ENCODE measurements at places on chromosomes 3 and 15.

- DNase-seq, result no peak
These were observed 13.6 kb downstream of the HAPLN3 start for GRCh38 chr15:88881775-88882174.

GRCh38 chr3:99365979-99366378 is 272.4 kb upstream of the COL8A1 start:
- DNase-seq, result no peak

DNA sequence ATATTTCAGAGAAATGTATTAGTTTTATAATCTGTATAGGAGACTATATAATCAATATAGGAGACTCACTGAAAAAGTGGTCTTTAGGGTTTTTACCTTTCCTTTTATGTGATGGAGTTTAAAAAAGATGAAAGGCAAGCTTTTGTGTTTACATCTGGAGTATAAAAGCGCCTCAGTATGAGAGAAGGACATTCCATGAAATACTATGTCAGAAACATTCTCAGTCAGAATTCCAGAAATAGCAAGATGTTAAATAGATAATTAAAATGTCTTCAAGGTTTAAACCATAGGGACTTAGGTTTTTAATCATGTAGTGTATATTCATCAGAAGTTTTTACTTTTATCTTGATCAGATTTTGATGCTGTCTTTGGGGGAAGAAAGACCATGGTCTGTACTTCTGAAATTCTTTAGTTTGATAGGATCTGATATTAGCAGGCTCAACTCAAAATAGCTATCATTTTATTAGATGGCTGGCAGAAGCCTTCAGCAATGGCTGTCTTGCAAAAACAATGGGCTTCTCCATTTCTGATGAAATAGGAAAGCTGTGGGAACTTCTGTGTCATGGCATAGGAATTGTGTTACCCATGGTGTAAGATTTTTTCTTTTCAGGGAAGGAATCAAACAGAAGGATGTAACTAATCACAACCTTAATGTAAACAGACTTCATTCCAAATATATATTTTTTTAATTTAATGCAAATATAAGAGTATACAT is 209.6 kb upstream of the PLSCR5 start:
- no peak for DNase-seq

GRCh38 chr15:56940388-56940787 is 21.9 kb downstream of the TCF12 start:
- no peak for DNase-seq

- DNase-seq, result no peak
These were observed 570.1 kb upstream of the CBLB start for GRCh38 chr3:106438887-106439286.

GRCh38 chr3:186965141-186965879 is 35.0 kb downstream of the ST6GAL1 start:
- no peak for DNase-seq

GRCh38 chr3:25503898-25504301 is 75.8 kb downstream of the RARB start:
- DNase-seq, result no peak

- no peak for DNase-seq
These were observed 176.9 kb downstream of the FNDC3B start for GRCh38 chr3:172216267-172216666.

DNA sequence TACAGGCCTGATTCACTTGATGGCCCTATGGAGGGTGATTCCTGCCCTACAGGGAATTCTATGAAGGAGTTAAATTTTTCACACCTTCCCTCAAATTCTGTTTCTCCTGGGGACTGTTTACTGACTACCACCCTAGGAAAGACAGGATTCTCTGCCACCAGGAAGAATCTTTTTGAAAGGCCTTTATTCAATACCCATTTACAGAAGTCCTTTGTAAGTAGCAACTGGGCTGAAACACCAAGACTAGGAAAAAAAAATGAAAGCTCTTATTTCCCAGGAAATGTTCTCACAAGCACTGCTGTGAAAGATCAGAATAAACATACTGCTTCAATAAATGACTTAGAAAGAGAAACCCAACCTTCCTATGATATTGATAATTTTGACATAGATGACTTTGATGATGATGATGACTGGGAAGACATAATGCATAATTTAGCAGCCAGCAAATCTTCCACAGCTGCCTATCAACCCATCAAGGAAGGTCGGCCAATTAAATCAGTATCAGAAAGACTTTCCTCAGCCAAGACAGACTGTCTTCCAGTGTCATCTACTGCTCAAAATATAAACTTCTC is 43.6 kb downstream of the BLM start:
- no peak for DNase-seq

DNA sequence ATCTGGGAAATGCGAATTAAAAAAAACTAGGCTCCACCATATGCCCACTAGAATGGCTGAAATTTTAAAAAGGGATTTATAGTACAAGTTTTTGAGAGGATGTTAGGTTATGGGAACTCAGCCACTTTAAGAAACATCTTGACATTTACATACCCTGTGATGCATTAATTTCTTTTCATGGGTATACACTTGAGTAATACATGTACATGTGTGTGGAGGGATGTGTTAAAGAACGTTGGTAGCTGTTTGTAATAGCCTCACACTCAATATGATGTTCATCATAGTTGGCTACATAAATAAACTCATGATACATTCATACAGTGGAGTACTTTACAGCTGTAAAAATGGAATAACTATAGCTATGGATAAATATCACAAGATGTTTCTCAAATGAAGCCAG is 40.9 kb downstream of the MEF2A start:
- DNase-seq, result no peak

DNA sequence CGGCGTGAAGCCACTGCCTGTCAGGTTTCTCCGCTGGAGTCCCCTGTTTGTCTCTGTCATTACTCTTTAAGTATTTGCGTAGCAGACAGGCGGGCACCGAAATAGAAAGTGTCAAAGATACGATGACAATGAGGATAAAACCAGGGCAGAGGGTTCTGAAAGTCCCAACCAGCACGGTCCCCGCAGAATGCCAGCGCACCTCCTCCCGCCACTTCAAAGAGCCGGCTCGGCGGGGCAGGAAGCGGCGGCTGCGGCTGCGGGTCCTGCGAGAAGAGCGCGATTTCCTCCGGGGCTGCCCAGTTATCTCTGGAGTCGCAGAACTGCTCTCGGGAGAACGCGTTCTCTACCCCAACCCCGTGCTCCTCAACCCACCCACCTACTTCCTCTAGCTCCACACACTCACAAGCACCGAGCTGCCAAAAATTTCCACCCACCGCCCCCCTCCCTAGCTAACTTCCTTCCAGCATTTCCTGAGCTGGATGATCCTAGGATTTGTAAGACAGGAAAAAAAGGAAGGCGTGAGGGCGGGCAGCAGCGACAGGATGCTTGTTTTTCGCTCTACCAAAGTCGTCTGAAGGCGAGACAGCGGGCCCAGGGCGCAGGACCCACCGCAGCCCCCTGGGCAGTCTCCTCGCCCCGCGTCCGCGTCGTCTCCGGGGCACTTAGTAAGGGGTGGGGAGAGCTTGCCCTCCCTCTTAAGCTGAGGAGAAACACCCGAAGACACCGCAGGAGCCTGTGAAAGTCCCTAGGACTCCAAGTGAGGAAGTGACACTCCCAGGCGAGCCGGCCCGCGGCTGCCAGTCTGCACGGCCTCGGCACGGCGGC is at the start of gene ARHGAP31:
Gene ARHGAP31, plus strand, starts transcription at position 513 of the 825 bp plus-strand sequence. CDS start 522 bp downstream, outside the sequence.
- peak; percentile 60 for DNase-seq

GRCh38 chr15:44882499-44882968 is 74.0 kb upstream of the TERB2 start:
- peak; percentile 8 for DNase-seq

DNA sequence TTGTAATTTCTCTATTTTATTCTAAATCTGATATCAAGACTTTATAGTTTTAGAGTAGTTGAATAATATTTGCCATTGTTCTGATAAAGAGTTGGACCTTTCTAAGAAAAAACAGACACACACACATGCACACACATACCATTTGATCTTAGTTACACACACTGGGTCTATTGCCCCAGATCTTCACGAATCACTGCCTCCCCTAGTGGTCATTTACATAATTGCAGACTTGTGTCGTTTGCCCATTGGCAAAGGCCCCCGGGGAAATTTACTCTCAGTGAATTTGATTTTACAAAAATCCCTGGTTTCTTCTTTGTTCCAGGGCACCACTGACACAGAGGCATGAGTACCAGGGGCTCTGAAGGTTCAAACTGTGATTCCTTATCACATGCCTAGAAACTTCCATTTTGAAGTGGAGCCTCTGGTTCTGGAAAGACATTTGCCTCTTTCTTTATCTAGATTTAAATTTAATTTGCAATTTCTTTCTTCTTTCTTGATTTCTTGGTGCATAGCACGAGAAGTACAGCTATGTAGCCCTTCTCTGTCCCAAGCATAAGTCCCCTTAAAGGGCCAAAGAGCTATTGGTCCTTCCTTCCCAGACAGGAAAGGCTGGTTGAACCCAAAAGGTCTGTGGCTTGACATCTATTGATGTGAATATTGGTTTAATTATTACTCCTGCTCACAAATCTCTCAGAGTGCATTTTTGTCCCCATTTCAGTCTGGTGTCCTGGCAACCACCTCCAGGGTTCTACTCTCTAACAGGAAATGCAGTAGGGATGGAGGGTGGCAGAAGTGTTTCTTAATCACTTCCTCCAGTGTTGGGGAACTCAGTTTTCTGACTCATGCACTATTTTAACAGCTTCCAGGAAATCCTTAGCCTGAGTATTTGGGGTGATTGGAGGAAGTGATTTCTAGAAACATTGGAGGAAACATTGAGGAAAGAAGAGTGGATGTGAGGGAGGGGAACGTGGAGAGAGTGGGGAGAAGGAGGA is 32.4 kb upstream of the SLC6A11 start:
- DNase-seq, result peak; percentile 38

GRCh38 chr3:35708394-35709271 is 69.3 kb downstream of the ARPP21 start:
- no peak for DNase-seq

DNA sequence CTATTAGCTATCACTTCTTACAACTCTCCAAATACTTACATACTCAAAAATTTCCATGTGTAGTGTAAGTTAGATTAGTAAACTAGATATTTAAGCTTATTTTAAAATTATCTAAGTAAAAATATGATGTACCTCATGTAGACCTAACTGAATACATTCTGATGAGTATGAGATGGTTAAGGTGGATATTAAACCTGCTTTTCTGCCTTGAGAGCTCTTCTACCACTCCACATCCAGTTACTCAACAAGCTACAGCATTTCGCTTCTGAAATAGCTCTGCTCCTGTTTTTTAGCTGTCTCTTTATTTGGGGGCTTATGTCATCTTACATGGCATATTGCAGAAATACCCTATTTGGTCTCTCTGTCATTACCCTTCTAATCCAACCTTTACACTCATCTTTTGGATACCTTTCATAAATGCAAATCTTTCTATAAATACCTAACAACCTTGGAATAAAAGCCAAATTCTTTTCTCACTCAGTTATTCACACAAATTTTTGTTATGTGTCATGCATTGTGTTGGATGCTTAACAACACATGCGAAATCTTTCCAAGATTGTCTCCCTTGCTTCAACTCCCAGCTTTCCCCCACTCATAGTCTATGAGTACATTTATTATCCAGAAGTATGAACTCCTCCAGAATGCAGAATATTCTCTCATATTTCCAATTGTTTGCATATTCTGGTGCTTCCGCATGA is 92.0 kb downstream of the ALCAM start:
- no peak for DNase-seq

- no peak for DNase-seq
These were observed 123.6 kb downstream of the CACNA1D start for GRCh38 chr3:53617893-53618523.

- peak; percentile 69 for DNase-seq
These were observed 57.7 kb upstream of the CTSH start for GRCh38 chr15:79002581-79002980.

- DNase-seq, result no peak
These were observed 46.7 kb downstream of the CASR start for GRCh38 chr3:122230174-122230573.

DNA sequence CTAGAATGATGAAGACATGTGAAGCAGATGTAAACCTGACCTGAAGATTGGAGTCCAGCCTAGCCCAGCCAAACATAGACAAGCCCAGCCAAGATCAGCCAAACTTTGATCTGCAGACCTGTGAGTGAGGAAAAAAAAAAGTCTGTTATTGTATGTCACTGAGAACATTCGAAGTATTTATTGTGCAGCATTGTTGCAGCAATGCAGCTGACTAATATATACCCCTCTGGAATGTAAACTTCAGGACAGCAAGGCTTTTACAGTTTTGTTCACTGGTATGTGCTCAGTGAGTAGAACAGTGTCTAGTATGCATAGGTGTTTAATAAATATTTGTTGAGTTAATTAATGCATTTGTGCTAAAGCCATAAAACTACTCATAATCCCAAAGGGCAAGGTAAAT is 23.4 kb downstream of the TMEM202 start:
- DNase-seq, result no peak

- no peak for DNase-seq
These were observed 400.2 kb upstream of the GOLIM4 start for GRCh38 chr3:168495932-168496331.

DNA sequence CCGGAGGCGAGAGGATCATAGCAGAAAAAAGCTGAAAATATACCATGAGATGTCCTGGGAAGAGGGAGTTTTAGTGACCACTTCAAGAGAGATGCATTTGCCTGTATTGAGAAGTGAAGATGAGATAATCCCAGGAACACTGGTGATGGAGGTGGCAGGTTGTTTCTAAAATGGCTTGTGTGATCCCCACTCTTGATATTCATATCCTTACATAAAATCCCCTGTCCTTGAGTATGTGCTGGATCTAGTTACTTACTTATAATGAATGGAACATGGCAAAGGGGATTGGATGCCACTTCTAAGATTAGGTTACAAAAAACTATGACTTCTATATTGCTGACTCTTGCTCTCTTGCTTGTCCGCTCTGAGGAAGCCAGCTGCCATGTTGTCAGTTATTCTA is 22.1 kb downstream of the HDGFL3 start:
- no peak for DNase-seq

DNA sequence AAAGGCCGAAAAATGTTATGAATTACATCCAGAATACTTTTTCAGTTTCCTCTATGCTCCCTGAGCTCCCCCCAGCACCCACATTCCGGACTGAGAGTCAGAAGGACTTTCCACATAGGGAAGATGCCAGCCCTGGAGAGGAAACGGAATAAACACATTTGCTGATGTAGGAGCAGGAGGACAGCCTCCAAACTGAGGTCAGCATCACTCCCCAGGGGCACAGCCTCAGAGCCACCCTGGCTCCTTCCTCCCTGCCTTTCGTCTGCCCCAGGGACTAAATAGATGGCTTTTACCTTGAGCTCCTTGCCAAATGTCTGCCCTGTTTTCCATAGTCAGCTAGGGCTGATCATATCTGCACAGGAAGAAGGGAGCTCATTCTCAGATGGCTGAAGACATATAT is 22.6 kb upstream of the SLCO2A1 start:
- no peak for DNase-seq

DNA sequence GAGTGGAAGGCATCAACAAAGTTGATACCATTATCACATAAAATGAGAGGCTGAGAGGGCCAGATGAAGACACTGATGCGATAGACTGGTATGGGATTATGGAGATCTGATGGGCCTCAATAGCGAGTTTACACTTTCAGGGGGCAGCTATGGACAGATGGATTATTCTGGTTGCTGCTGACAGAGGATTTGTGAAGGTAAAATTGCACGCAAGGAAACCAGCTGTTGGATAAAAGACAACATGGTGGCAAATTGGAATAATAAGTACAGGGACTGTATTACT is 203.9 kb downstream of the MBNL1 start:
- no peak for DNase-seq

Data from A172 (cell line).